Choroid plexus epithelial cell (primary cell): ENCODE measurements at places on chromosomes 11 and 22.

DNA sequence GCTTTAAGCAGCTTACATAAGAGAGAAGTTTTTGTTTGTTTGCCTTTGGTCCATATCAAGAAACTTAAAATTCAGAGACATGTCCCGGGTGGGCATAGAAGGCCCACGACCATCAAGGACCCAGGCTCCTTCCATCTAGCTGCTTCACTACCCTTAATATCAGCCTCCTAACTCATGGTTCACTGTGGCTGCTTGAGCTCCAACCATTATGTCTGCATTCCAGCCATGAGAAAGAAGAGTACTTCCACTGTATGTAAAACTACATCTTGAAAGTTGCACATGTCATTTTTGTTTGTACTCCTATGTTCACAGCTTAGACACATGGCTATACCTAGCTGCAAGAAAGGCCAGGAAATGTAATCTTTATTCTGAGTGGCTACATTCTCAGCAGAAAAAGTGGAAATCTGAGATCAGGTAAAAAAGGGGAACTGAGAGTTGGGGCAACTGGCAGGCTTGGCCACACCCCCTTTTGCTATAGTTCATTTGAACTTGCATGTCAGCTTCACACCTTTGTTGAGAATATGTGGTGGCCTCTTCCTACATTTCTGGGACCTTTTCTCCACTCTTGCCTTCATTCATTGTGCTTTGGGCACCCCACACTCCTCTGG is 81.3 kb upstream of the TP53I11 start:
- DNase-seq, result no peak

DNA sequence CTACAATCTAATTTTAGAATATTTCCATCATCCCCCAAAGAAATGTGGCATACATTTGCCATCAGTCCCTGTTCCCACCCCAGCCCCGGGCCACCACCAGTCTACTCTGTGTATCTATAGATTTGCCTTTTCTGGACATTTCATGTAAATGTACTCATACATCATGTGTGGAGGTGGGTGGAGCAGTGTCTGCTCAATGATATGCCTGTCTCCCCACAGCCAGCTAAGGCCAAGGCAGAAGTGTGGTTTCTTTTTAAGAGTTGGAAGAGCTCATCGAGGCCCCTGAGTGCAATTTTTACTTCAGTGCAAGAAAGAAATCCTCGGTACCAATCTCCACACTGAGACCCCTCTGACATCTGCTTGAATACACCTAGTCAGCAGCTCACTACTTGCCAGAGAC is 80.5 kb downstream of the TP53I11 start:
- no peak for DNase-seq

GRCh38 chr22:29626497-29627195 is 23.2 kb downstream of the NF2 start:
- DNase-seq, result peak; percentile 87

DNA sequence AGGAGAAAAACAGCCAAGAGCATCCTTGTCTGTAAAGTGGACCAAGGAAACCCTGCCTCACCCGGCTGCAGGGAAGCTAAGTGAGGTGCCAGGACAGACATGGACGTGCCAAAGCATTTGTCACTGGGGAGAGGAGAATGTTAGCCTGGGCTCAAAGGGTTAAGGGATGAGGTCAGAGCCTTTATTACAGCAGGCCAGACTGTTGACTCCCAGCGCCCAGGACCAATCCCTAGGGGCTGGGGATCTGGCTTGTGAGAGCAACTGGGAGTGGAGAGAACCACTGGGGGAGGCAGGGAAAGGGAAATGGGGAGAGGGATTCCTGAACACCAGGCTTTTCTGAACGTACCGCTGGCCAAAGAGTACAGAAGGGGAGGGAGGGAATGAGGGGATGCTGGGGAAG is 2.6 kb downstream of the CHRM1 start:
- DNase-seq, result no peak

- DNase-seq, result no peak
Measured at GRCh38 chr11:59413646-59414045, 12.6 kb downstream of the OR5A2 start.
